ENCODE measurements at places on chromosomes 13 and 19.

DNA sequence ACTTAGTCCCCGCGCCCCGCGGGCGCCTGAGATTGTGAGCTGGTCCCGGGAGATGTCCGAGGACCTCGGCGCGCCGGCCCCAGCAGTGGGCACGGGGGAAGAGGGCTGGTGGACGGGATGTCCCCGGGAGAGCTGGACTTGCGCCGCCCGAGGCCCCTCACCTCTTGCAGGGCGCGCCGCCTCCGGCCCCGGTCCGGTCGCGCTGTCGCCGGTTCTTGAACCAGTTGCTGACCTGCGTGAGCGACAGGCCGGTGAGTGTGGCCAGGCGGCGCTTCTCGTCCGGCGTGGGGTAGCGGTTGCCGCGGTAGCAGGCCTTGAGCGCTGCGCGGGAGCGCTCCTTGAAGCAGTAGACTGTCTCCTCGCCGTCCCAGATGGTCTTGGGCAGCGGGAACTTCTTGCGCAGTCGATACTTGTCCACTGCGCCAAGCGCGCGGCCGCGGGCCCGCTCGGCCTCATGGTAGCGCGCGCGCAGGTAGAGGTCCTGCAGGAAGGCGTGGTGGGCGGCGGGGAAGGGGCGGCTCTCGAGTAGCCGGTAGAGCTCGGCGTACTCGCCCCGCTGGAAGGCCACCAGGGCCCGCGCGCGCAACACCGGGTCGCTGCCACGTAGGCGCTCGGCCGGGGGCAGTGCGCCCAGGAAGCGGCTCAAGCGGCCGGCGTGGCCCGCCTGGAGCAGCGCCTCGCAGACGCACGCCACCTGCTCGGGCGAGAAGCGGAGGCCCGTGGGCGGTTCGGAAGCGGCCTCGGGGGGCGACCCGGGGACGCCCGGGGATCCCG is 984 bp downstream of the SIX5 start:
- DNase-seq: no peak

DNA sequence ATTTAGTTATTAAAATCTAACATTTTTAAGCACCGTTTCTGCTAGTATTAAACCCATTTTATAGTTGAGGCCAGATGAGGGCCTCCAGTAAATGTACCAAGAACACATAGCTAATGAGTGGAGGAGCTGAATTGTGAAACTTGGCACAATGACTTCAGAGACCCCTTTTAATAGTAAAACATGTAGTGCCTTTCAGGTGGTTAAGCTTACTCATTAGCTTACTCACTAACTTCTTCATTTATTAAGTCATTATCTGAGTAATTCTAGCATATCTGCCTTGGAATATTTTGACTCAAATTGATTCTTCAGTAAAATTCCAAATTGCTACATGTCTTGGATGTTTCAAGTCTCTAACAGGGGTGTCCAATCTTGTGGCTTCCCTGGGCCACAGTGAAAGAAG is 735.2 kb downstream of the LIG4 start:
- no peak for DNase-seq

DNA sequence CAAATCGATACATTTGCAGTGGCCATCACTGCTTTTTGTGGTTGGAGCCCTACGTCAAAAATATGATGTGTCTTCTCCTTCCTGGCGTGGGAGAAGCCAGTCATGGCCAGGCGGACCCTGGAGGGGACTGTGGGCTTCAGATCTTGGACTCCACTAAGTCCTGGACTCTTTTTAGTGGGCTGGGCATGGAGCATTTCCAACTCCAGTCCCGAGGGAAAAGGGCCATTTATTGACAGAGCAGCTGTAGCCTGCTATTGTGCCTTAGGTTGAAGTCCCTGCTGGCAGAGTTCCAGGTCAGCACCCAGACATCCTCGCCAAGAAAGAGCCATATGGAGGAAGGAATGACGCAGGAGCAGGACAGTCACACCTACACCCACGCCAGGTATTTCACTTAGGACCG is 179.2 kb upstream of the ZNF507 start:
- DNase-seq: no peak

DNA sequence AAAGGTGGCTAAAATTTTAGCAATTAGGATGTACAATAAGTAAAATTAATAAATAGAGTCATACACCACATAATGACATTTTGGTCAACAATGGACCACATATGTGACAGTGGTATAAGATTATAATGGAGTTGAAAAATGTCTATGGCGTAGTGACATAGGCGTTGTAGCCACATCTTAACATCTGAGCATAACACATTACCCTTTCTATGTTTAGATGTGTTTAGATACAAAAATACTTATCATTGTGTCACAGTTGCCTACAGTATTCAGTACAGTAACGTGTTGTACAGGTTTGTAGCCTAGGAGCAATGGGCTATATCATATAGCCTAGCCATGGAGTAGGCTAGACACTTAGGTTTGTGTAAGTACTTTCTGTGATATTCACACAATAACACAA is 111.2 kb downstream of the LRCH1 start:
- no peak for DNase-seq

DNA sequence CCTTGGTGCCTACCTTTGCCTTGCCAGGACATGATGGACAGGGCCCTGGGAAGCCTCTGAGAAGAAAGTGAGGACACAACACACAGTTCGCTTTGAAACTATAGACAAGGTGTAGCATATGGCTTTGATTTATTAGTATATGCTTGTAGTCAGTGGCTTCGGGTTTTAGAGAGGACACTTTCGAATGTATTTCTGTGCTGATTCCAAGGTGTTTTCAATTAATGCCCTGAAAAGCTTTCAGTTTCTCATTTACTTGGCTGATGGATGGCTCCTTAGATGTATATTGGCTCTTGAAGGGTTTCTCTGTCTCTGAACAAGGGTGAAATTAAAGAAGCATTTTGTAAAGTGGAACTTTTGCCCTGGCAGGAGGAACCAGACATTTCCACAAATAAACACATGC is 106.9 kb downstream of the POSTN start:
- no peak for DNase-seq

DNA sequence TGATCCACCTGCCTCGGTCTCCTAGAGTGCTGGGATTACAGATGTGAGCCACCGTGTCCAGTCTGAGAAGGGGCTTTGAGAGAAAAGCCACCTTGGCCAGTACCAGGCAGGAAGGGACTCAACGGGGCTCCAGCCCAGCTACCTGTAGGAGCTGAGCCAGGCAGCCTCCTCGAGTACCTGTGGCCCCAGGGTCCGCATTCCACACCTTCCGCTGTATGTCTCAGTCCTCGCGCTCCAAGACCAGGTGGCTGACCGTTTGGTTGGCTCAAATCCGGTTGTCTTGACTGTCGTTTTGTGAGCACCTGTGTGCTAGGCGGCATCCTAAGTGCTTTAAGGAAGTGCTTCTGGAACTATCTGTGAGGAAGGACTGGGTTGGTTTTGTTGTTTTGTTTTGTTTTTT is 16.2 kb downstream of the MARK4 start:
- DNase-seq: no peak

DNA sequence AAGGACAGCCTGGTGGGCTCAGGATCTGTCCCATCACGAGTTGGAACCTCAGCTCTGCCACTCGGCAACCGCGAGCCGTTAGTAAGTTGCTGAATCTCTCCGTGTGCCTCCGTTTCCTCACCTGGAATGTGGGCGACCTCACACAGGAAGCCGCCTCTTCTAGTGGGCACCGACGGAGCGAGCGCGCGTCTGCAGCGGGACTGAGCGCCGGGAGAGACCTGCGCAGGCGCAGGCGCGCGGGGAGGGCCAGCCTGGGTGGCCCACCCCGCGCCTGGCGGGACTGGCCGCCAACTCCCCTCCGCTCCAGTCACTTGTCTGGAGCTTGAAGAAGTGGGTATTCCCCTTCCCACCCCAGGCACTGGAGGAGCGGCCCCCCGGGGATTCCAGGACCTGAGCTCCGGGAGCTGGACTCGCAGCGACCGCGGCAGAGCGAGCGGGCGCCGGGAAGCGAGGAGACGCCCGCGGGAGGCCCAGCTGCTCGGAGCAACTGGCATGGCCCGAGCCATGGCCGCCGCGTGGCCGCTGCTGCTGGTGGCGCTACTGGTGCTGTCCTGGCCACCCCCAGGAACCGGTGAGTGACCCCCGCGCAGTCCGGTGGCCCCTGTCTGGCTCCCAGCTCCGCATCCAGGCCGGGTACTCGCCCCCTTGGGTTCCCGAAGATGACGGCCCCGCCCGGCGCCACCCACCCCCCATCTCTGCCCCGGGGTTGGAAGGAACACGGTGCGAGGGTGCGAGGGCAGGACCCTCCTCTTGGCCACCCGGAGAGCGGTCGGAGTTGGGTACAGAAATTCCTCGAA is at the start of gene PVR:
PVR (plus strand) TSS at position 306 of the 797 bp plus-strand sequence; CDS start at position 493, 187 bp downstream.
- DNase-seq: peak; percentile 50

GRCh38 chr13:76397413-76397812 is 488.8 kb downstream of the KCTD12 start:
- DNase-seq: no peak

GRCh38 chr19:16180611-16181010 is 4.6 kb upstream of the FAM32A start:
- no peak for DNase-seq

DNA sequence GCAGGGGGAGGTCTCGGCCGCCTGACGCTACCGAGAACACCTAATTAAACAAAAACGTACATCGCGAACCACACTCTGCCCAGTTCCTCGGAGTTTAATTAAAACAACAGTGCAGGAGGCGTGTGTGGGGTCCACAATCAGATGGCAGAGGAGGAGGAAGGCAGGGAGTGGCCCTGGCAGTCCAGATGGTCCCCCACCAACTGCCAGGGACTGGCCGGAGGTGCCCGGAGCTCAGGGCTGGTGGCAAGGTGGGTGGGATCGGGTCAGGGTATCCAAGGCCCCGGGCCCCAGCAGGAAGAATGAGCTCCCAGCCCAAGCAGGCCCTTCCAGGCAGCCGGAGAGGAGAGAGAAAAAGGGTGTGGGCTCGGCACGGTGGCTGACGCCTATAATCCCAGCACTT is 71.3 kb downstream of the PTPRS start:
- no peak for DNase-seq

DNA sequence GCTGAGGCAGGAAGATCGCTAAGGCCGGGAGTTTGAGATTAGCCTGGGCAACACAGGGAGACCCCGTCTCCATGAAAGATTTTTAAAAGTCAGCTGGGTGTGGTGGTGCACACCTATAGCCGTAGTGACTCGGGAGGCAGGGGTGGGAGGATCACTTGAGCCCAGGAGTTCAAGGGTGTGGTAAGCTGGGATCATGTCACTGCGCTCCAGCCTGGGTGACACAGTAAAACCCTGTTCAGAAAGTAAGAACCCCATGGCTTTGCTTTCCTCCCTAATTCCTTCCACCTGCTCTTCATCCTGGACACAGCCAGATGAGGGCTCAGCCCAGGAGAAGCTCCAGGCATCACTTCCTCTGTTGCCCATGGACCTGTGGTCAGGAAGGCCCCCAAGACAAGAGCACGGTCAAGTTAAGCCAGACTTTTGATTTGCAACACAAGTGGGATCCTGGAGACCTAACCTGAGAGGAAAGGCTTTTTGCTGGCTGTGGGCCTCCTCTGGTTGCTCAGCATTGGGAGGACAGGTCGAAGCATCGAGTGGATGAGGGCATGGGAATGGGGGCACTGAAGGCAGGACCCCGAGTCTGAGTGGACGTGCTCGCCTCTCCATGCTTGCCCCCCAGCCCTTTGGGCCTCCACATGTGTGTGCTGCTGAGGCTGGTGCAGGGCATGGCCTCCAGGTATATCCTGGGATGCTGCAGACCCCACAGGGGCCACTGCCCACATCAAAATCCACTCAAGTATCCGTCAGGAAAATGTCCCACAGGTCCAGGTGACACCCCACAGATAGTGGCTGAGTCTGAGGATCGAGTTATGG is 25.4 kb downstream of the TUBA3C start:
- DNase-seq: no peak

DNA sequence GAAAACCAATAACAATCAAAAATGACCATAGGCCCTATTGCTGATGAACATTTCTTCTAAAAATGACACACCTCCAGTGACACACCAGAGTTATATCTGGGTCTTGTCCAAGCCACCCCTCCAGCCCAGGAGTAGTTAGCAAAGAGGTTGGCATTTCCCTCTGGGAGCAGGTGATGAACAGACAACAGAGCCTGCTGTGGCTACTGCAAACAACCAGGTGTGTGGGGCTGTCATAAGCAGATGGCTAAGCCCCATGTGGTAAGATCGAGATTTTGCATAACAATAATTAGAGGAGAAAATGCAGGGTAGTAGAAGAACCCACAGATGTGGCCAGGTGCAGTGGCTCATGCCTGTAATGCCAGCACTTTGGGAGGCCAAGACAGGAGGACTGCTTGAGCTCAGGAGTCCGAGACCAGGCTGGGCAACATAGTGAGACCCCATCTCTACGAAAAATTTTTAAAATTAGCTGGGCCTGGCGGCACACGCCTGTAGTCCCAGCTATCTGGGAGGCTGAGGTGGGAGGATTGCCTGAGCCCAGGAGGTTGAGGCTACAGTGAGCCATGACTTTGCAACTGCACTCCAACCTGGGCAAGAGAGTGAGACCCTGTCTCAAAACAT is 5.0 kb downstream of the XRCC1 start:
- no peak for DNase-seq

- DNase-seq: no peak
Observed at GRCh38 chr19:38285567-38285966, 18.5 kb upstream of the C19orf33 start.

GRCh38 chr13:35785576-35786303 is 309.3 kb upstream of the MAB21L1 start:
- no peak for DNase-seq

DNA sequence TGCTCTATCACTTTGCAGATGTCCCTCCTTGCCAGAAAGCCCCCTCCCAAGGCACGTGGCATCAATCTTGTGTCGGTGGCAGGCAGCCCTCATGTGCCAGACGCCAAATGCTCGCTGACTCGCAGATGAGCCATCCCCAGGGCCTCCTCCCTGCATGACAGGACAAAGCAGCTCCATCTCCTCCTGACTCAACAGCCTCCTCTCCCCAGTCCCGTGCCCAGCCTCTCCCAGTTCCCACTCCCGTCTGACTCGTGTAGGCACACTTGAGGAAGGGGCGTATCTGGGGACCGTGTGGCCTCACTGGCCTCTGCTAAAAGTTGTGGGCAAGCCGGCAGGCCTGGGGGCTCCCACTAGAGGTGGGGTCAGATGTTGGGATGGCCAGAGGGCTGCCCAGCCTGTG is 133.6 kb downstream of the STK24 start:
- DNase-seq: no peak

- no peak for DNase-seq
Observed at GRCh38 chr19:48363500-48363809, 285 bp downstream of the TMEM143 start.

- DNase-seq: no peak
Observed at GRCh38 chr19:1109032-1109551, 5.3 kb downstream of the GPX4 start.

DNA sequence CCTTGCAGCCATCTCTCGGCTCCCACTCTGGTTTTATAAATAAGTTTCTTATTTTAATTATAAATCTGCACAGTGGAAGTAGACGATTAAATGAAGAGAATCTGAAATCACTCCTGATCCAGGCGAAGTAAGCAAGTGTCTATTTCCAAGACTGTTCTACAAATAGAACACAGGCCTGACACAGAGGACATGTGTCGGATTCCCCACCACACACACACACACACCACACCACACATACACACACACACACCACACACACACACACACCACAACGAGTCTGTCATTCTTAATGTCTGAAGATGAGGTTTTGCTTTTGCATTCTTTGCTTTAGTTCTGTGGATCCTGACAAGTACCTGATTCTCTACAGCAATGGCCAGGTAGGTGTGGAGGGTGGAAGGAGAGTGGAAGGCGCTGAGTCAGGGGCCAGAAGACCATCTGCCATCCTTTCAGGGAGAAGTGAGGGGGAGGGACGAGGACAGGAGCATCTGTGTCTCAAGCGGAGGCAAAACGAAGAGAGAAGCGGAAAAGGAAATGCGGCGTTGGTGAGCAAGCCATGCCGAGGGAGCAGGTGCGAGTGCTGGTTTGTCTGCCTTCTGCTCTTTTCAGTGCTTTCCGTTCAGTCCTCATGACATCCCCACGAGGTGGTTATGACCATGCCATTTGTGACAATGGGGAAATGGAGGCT is 110.2 kb downstream of the TEX26 start:
- DNase-seq: no peak

Data from right renal pelvis (tissue), 4 donors.